ENCODE measurements at places on chromosomes 4 and X.

DNA sequence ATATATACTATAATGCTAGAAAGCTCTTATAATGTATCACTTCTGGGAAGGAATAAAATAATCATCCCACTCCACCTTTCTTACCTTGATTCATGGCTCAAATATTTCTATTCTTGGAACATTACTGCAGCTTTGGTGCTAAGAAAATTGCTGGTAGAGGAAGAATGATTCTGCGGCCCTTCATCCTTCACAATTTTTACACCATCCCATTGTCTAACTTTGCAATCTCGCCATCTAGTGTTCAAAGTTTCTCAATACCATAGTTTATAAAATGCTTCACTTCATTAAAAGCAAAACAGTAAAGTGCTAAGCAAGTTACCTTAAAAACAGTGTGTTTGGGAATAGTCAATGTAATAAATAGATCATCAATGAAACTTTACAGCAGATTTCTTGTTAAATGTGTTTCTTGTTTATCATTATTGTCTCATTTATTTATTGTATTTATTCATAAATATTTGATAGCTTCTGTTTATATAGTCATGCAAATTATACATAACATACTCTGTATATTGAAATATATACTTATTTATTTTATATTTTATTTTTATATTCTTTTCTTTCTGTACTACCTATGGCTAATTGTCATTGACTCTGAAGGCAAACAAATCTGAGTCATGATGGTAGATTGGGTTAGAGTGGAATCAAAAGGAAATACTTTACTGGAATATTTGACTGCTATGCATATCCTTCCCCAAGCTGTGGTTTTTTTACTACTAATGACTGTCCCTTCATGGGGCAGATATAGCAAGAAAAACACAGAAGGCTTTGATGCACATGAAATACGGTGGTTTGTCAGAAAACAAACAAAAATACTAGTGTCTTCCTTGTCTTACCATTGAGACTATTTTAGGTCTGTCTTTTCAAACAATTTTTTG is 390.7 kb downstream of the MAPK10 start:
- DNase-seq = peak; percentile 84

DNA sequence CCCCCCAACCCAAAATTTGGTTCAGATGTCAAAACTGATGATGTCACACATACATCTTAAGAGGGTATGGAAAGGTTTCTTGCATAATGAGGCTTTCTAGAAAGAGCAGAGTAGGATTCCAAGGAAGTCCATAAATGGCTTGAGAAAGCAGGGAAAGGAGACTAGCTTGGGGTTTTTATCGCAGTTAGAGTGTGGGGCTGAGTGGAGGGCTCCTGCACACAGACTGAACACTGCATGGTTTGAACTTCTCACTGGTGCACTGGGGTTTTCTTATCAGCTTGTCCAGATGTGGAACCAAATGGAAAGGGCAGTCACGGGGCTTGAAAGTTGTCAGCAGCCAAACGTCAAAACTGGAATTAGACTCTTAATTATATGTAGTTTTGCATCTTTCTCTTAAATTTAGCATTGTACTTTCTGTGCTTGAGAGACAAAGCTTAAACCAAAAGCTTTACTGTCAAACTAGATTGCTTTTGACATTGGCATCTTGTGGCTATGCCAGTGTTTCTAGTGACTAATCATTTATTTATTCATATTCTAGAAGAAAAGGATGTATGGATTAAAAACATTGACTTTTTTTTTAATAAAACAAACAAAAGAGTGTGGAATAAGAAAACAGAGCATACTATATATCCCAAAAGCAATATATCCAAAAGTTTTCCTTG is 78.3 kb upstream of the STIM2 start:
- peak; percentile 18 for DNase-seq

GRCh38 chrX:139758250-139758649 is 50.3 kb upstream of the MCF2 start:
- DNase-seq = no peak

- no peak for DNase-seq
These were observed 1371.4 kb downstream of the ADGRL3 start for GRCh38 chr4:62571494-62571893.

GRCh38 chrX:44017676-44018075 is 44.5 kb upstream of the NDP start:
- DNase-seq = no peak

GRCh38 chrX:51851507-51852085 is 41.8 kb upstream of the MAGED1 start:
- DNase-seq = no peak

- DNase-seq = no peak
These were observed 143.9 kb downstream of the SCFD2 start for GRCh38 chr4:53221832-53222480.

GRCh38 chrX:9746148-9746888 is 19.3 kb downstream of the GPR143 start:
- DNase-seq = peak; percentile 88

DNA sequence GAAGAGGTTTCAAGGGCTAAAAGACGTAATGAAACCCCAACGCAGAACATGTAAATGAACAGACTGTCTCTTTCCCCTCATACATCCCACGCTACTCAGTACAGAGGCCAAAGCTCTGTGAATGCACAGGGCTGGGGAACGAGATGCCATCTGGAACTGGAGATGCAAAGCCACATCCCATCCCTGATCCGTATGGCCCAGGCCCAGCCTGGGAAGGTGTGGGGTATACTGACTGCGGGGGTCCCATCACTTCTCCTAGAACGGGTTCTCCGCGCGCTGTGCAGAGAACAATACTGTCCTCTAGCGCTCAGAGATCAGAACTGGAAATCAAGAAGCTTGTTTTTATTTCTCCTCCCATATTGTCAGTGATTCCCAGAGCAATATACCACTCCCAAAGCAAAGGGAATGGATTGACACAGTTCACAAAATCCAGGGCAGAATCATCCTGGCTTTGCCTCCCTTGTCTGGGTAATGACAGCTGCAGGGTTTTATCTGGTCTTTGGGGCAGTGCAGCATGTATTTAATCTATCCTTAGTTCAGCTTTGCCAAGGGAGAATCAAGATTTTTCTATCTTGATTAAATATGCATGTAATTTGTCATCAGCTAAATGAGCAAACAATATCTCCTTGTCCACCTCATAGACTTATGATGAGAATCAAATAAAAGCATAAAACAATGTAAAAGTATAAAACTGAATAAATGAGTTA is 47.3 kb upstream of the TLR3 start:
- peak; percentile 70 for DNase-seq

GRCh38 chr4:118866442-118866841 is 22.2 kb upstream of the SYNPO2 start:
- DNase-seq = no peak
